ENCODE measurements at places on chromosomes 12 and 14. TPM values are rescaled to one million over a fixed set of nuclear protein-coding genes. Genes with fewer than 3 reads are reported as not detected.

- DNase-seq: no peak
These were observed 16.6 kb upstream of the GPR68 start for GRCh38 chr14:91261115-91261514.

GRCh38 chr14:62269204-62269603 lies 507.0 kb downstream of the SNAPC1 start:
- peak; percentile 21 for DNase-seq

ABCD2 gene
- total RNA-seq: 0.39 TPM

DNA sequence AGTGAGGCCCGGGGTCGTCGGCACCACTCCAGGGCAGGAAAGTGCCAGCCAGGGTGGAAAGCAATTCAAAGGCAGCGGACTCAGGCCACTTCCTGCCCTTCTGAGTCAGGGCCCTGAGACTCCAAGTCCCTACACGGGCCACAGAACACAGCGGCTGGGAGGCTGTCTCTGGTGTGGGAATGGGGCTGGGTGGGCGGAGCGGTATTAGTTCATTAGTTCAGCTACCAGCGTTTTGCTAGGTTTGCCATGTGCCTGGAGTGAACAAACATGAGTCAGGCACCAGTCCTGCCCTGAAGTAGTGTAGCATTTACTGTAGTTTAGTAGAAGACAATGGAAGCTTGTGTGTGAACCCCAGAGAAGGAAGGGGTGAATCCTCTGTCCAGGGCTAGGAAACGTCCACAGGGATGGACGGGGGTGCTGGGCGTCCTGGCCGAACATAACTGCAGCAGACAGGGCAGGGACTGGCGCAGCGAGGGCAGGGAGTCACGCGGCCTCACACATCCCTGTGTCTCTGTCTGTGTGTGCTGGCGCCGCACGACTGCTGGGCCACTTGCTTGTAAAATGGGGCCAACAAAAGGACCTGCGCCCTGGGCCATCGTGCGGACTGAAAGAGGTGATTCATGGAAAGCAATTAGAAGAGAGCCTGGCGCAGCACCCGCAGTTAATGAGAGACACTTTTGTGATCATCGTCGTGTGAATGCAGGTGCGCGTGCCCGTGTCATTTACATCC lies 186.4 kb upstream of the PRMT8 start:
- DNase-seq: no peak

CNTN1 gene
- 44.2 TPM for total RNA-seq

- no peak for DNase-seq
These were observed 1.0 kb upstream of the GXYLT1 start for GRCh38 chr12:42145552-42146215.

CLEC6A gene
- total RNA-seq: not detected

TSPAN19 gene
- not detected for total RNA-seq

GRCh38 chr12:51886021-51886710 lies 1.7 kb upstream of the ANKRD33 start:
- no peak for DNase-seq

PDE3A gene
- total RNA-seq: 98.7 TPM

KRT2 gene
- not detected for total RNA-seq

LRTM2 gene
- total RNA-seq: not detected

GRCh38 chr14:51653079-51653774 lies 1.5 kb downstream of the FRMD6 start:
- no peak for DNase-seq

- DNase-seq: no peak
These were observed 1092.1 kb upstream of the TMEM132C start for GRCh38 chr12:127174881-127175280.

KCNH3 gene
- total RNA-seq: 0.66 TPM

- DNase-seq: no peak
These were observed 1957.4 kb upstream of the SEL1L start for GRCh38 chr14:83491091-83491490.

PTPN6 gene
- 11.3 TPM for total RNA-seq

DNA sequence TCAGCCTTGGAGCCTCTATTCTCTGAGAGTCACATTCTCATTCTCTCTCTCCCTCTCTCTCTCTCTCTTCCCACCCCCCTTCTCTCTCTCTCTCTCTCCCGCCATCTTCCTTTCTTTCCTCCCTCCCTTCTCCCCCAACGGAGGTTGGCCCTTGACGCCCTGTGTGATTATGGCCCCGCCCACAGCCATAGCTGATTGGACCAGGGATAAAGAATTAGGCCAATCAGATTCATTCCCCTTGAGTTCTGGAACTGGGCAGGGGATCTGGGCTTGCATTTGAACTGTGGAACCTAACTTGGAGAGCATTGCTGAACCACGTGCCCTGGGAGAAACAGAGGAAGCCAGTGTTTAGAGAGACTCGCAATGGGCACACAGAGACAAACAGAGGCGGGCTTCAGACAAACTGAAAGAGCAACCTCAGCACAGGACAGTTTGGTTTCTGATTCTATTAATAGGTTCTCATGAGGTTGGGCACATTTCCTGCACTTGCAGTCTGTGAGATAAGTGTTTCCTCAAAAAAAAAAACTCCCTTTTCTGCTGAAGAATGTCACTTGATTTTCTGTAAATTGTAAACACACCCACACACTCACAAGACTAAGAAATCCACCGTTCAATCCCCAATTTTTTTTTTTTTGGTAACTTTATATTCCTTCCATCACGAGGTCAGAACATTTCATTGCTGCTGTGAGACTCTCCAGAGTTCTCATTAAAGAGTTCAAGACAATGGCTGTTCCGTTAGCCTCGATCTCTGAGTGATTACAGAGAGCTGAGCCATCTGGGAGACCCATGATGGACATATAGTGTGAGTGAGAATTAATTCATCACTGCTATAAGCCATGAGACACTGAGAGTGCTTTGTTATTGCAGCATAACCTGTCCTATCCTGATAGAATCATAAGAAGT lies 3.5 kb upstream of the P2RX7 start:
- peak; percentile 93 for DNase-seq

TROAP gene
- total RNA-seq: not detected

GRCh38 chr12:82645414-82645813 lies 41.3 kb upstream of the TMTC2 start:
- no peak for DNase-seq

- no peak for DNase-seq
These were observed 135.4 kb upstream of the NUDT4 start for GRCh38 chr12:93242154-93242972.

GRCh38 chr14:71290301-71290700 lies 383.0 kb downstream of the PCNX1 start:
- no peak for DNase-seq

GRCh38 chr12:52945389-52946232 lies 3.3 kb upstream of the KRT18 start:
- no peak for DNase-seq

CTSG gene
- 29.8 TPM for total RNA-seq

FITM1 gene
- total RNA-seq: 0.52 TPM

DNA sequence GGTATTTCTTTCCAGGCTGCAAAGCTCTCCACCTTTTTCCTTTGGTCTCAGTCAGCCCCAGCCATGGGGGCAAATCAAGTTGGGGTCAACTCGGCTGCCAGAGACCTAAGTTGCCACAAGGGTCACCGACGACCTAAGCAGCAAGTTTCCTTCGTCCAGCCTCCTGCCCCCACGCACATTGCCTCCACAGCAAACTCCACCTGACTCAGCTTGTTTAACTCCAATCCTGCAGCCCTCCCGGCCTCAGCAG lies 767 bp upstream of the KCNMB4 start:
- no peak for DNase-seq

DNA sequence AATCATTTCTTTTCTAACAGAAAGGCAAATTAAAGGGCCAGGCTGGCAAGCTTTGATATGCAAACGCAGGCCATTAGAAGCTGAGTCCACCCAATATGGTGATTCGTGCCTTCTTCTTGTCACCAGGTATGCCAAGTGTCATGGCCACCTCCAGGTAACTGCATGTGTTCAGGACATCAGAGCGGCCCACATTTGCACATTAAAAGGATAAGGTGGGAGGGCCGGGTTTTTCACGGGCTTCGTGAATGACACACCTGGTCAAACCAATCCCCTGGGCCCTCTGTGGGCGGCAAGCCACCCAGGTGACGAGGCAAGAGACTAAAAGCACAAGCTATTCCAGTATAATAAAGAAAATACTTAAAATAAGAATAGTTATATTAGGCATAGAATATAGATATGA lies 75.9 kb upstream of the TSPAN11 start:
- no peak for DNase-seq

CPNE6 gene
- total RNA-seq: 0.26 TPM

DNA sequence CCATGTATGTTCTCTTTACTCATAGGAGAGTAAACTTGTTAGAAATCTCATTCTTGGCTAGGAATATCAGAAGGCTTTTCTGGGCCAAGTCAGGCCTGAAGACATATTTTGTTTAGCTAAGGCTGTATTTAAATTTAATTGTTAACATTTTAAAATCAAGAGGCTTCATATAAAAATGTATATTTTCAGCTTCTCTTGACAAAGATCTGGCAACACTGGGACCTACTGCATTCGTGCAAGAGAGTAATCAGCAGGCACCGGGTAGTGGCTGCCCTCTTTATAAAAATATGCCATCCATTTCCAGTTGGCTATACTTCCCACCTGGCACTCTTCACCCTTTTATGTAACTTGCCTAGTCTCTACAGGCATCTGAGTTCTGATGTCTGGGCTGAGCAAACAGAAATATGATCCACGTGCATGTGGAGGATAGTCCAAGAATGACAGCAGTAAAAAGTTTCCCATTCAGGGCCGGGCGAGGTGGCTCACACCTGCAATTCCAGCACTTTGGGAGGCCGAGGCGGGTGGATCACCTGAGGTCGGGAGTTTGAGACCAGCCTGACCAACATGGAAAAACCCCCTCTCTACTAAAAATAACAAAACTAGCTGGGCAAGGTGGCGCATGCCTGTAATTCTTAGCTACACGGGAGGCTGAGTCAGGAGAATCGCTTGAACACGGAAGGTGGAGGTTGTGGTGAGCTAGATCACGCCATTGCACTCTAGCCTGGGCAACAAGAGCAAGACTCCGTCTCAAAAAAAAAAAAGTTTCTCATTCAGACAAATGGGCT lies 2.0 kb upstream of the SOS2 start:
- no peak for DNase-seq

DNA sequence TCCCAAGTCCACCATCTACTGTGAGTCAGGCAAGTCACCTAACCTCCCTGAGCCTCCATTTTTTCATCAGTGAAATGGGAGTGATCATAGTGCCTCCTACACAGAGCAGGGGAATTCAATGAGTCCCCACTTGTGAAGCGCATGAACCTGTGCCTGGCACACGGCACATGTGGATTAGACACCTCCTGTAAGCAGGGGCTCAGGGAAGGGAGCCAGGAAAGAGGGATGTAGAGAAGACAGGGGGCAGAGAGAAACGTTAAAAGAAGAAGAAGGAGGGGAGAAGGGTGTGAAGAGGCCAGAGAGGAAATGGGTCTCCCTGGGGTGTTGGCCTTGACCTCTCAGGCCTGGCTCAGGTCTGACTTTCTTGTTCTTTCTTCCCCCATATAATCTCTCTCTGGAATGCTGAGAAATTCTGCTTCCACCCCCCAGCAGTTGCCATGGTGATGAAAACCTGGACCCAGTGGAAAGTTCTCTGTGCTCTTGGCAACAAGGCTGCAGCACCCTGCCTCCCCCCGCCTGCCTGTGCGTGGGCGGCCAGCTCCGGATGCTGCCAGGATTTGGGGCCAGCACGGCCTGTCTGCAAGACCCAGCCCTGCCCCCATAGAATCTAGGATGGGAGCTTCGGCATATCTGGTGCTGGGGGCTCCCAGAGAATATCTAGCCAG lies 94.5 kb downstream of the CALM1 start:
- DNase-seq: no peak

- DNase-seq: no peak
These were observed 25.1 kb upstream of the RPLP0 start for GRCh38 chr12:120225852-120226640.

GRCh38 chr12:4826909-4827308 lies 82.8 kb upstream of the KCNA1 start:
- DNase-seq: no peak

DNA sequence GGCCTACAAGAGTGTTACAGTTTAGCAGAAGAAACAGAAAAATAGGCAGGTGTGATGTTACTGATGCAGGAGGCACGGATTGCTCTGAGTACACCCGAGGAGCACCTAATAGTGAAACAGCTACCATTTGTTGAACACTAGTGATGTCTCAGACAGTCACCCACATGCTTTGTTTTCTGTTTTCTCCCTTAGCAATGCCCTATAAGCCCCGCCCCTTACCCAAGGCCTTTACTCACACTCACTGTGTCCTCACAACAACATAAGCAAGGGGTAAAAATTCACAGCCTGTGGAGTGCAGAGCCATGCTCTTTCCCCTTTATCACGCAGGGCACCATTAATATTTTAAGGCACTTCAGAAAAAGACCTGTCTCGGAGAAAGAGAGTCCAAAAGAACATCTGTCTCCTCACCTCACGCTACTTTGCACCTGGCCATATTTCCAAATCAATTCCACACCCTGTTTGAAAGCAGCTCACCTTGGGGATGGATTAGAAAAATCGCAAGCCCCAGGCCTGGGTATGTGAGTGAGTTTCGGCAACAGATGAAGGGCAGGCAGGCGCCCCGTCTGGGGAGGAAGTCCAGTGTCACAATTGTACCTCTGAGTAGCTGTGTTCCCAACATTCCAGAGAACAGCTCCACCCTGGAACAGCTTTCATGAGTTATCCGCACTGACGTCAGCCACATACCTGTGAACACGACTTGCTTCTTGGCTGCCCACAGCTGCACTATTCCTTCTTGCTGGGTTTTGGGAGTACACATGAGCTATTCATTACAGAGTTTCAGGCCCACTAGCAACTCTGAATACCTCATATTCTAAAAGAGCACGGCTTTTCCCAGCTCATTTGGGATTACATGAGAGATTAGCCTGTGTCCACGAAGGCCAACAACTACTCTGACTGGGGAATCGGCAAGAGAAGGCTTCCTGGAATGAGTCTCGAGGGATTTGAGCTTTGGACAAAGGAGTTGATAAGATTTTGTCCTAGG lies 26.0 kb downstream of the MAPK1IP1L start:
- no peak for DNase-seq

DNA sequence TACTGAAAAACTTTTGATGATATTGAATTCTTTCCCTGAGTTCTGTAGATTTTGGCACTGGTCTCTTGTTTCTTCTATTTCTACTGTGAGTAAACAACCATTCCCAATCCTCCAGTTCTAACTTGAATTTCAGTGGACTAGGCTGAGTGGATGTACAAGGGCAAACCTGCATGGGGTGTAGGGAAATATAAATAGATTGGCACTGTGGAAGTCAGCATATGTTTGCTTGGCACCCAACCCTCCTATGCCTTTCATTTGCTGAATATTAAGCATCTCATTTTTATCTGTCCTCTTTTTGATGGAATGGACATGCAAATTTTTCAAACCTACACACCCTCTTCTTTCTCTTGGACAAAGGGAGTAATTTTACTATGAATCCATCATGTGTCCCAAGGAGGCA lies 828.3 kb downstream of the DIO2 start:
- DNase-seq: no peak

Measured in esophagus muscularis mucosa (tissue), 4 donors.